ENCODE measurements at places on chromosomes 3 and 15. TPM values are rescaled to one million over a fixed set of nuclear protein-coding genes. Genes with fewer than 3 reads are reported as not detected.

The RPP14 gene
- 19.9 TPM for total RNA-seq

The POPDC2 gene
- 13.9 TPM for total RNA-seq

The C3orf62 gene
- 4.7 TPM for total RNA-seq

DNA sequence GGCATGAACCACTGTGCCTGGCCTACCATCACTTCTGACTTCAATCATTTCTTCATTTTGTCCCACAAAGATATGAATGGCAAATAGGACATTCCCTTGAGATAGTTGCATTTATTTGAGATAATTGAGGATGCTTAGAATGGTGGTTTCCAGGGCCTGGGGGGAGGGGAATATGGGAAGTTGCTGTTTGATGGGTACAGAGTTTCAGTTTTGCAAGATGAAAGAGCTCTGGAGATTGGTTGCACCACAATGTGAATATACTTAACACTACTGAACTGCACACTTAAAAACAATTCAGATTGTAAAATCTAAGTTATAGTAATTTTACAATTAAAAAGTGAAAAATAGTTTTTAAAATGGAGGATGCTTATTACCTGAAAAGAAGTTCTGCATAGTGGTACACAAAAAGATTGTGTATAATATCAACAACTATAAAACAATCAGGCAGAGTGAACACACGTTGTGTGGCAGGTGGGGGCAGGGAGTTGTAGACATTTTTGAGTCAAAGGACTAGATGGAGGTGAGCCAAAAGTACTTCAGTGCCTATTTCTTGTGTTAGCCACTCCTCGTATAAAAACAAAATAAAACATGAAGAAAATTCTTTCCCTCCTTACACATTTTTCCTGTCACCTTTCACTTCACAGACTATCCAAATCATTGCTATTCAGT, 18.5 kb upstream of the RIOX2 start:
- no peak for DNase-seq

- peak; percentile 87 for DNase-seq
Observed at GRCh38 chr15:62896969-62897486, 145.5 kb upstream of the TPM1 start.

DNA sequence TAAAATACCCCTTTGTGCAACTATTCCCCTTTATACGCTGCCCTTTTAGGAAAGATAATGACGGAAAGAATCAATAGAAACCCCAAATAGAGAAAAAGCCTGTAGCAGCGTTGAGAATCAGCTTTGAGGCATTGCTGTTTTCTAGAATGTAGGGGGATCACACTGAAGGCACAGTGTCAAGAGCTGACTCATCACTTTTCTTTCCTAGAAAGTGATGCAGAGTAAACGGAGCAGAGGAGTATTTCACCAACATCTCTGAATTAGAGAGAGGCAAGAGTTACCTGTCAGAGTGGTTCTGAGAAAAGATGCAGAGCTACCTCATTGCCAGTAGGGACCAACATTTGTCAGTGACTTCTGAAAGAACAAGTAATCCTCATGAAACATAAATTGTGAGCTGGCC, 269.8 kb upstream of the TMC3 start:
- DNase-seq = no peak

- DNase-seq = no peak
Observed at GRCh38 chr3:157871838-157872460, 234.3 kb downstream of the SHOX2 start.

DNA sequence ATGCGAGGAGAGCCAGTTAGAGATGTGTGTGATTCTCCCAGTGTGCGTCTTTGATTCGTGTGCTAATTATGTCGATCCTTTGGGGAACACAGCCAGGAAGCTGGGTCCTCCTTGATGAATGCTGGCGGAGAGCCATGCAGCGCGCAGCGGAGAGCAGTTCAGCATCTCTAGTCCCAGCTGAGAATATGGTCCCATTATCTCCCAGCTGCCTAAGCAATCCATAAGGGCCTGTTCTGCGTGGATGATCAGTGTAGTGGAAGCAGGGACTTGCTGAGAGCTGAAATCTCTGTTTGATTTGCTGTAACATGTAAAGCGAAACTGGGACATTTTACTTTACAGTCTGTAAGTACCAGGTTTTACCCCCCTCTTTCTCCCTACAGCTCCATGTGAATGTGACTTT, 412.7 kb downstream of the CNTN4 start:
- no peak for DNase-seq

DNA sequence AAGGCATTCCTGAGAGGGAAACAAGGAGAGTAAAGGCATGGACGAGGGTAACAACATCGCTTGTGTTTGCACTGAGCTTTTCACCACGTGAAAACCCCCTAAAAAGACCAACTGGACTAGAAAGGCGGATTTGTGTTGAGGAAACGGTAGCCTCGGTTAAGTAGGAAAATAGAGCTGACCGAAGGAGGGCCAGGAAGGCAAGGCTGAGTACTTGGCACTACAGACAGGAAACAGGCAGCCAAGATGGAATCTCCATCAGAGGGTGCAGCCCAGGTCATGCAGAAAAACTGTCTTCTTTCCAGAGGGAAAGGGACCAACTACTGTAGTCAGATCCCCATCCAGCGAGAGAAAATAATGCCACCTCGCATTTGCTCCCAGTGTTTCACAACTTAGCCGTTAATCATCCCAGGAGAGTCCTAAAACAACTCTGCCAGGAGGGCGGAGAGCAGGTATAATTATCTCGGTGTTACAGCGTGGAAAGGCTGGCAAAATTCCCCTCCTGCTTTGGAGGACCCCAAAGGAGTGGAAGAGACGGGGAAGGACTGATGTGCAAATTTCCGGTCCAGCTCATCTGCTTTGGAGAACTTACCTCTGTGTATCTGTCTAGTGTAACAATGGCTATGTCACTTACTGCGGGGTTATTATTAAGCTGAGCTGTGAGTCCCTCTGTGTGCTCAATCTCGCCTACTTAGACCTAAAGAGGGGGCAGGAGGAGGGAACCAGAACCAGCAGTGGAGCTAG, 77.2 kb downstream of the MYO1E start:
- DNase-seq = no peak

- peak; percentile 54 for DNase-seq
Observed at GRCh38 chr15:77606142-77607034, 26.3 kb downstream of the LINGO1 start.

Data from left colon (tissue), 2 donors.